ENCODE measurements at places on chromosomes 2 and 18.

- DNase-seq = no peak
These were observed 8.0 kb downstream of the TEX261 start for GRCh38 chr2:70986499-70987189.

GRCh38 chr2:46335391-46336282 is 38.4 kb downstream of the EPAS1 start:
- DNase-seq = peak; percentile 83

GRCh38 chr18:39434223-39434920 is 1868.8 kb upstream of the CELF4 start:
- DNase-seq = peak; percentile 59

DNA sequence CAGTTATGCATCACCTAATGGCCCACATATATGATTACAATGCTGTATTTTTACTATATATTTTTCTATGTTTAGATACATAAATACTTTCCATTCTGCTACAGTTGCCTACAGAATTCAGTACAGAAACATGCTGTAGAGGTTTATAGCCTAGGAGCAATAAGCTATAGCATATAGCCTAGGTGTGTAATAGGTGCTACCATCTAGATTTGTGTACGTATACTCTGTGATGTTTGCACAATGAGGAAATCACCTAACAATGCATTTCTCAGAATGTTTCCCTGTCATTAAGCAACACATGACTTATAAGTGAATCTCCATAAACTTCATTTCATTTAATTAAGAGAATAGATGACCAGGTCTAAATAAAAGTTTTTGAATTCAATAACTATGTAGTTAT is 43.5 kb downstream of the SLC38A11 start:
- DNase-seq = no peak

GRCh38 chr2:167508709-167509108 is 620.4 kb downstream of the XIRP2 start:
- no peak for DNase-seq

GRCh38 chr2:84940831-84941412 is 30.0 kb upstream of the KCMF1 start:
- no peak for DNase-seq

GRCh38 chr2:134718817-134719814 is at the start of gene TMEM163:
TSS of gene TMEM163 (minus strand) at chr2:134719000.
- DNase-seq = no peak

GRCh38 chr2:160006475-160006874 is 55.9 kb downstream of the PLA2R1 start:
- no peak for DNase-seq

GRCh38 chr2:241188361-241189092 is at the start of gene ANO7:
TSS of gene ANO7 (plus strand) at chr2:241188677. CDS start at chr2:241190064, 1,387 bp downstream.
- no peak for DNase-seq

DNA sequence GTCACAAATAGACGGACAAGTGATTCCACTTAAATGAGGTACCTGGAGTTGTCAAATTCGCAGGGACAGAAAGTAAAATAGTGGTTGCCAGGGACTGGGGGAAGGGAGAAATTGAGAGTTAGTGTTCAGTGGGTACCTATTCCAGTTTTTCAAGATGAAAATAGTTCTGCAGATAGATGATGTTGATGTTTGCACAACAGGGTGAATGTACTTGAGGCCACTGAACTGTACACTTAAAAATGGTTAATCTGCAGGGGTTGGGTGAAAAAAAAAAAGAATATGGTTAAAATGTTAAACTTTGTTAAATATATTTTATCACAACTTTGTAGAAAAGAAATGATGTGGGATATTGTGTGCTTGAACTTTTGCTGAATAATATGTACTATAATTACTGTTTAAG is 102.3 kb downstream of the NCK2 start:
- DNase-seq = no peak

- DNase-seq = no peak
These were observed 4.6 kb downstream of the RPS27A start for GRCh38 chr2:55236992-55237543.

DNA sequence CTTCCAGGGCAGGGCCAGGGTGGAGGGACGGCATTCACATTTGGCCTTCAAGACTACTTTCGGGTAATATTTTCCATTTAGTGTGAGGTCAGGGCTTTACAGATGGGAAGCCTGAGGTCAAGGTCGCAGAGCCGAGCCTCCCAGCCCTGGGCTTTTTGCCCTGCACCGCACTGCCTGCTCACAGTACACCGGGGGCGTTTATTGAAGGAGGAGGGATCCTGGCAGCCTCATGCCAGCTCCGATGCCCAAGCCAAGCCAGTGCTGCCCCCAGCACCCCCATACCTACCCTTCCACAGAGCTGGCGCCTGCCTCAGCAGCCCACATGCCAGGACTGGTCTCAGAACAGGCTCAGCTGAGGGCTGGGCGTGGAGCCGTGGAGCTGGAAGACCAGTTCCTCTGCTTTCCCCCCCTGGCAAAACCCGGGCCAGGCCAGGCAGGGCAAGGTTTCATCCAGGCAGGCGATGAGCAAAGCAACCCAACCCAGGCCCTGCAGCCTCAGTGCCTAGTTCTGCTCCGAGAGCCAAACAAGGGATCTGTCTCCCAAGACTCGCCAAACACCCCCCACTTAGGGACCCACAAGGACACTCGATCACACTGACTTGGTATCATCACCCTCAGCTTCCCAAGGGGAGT is 11.9 kb downstream of the SDC1 start:
- DNase-seq = no peak

DNA sequence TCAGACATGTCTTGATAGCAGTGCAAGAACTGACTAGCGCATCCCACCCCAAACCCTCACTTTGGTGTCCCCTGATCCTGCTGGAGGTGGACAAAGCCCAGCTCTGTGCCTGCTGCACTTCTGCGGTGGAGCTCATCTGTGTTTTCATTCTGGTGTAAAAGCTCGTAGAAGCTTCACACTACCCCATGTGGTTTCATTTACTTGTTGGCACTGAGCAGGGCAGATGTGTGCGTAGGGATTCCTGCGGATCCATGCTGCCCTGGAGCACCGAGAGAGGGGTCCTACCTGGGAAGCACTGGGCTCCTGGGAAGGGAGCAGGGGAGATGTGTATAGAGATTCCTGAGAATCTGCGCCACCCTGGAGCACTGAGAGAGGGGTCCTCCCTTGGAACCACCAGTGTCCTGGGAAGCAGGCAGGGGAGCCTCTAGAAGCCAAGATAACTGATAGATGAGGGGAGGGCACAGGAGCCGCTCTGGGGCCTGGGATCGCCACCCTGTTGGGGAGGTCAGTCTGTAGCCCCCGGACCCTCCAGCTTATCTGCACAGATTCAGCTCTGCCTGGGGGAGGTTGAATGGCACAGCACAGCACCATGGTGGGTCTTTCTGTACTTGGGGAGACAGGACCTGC is 106.9 kb upstream of the OTOS start:
- DNase-seq = peak; percentile 65

DNA sequence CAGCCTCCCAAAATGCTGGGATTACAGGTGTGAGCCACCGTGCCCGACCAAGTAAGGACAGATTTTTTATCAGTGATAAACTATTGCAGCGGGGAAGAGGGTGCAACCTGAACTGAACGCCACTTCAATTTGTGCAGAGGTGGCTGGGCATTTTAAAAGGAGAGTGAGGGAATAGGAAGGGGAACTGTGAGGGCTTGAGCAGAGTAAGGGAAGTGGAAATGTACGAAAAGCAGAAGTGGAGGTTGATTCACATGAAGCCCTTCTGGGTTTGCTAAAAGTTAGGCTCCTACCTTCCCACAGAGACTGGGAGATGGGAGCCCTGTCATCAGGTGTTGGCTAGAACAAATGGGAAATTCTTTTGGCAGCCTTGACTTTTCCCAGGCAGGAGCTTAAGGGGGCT is 6.1 kb downstream of the STK11IP start:
- DNase-seq = no peak

DNA sequence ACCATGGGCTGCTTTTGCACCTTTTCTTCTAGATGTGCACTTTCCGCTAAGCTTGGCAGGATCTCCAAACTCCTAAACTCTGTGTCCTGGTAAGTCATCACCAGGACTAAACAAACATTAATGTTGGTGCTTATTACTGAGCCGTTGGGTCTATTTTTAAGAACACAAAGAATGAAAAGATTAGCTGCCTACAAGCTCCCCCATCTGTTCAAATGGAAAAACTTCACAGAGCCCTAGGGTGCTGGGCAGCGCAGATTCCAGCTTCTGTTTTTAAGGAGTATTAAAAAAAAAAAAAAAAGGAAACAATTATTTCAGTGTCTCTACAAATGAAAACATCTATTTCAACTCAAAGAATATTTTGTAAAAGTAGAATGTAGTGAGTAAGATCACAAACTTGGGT is 97.8 kb upstream of the AQP4 start:
- DNase-seq = no peak

DNA sequence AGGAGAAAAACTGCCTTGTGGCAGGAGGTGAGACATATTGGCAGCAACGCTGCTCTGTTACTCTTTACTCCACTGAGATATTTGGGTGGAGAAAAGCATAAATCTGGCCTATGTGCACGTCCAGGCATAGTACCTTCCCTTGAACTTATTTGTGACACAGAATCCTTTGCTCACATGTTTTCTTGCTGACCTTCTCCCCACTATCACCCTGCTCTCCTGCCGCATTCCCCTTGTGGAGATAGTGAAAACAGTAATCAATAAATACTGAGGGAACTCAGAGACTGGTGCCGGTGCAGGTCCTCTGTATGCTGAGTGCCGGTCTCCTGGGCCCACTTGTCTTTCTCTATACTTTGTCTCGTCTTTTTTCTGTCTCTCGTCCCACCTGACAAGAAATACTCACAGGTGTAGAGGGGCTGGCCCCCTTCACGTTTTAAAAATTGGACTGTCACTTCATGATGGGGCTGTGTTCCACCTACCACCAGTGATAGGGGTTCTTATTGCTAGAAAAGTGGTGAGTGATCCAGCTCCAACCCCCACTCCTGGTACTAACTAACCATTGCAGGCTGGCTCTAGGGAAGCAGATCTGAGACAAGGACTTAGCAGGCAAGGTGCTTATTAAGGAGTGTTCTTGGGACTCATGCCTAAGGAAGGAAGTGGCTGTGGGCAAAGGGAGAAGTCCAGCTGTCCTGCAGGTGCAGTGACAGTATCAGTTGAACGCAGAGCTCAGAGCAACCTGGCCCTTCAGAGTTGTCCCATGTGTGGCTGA is 51.7 kb downstream of the LONRF2 start:
- no peak for DNase-seq

DNA sequence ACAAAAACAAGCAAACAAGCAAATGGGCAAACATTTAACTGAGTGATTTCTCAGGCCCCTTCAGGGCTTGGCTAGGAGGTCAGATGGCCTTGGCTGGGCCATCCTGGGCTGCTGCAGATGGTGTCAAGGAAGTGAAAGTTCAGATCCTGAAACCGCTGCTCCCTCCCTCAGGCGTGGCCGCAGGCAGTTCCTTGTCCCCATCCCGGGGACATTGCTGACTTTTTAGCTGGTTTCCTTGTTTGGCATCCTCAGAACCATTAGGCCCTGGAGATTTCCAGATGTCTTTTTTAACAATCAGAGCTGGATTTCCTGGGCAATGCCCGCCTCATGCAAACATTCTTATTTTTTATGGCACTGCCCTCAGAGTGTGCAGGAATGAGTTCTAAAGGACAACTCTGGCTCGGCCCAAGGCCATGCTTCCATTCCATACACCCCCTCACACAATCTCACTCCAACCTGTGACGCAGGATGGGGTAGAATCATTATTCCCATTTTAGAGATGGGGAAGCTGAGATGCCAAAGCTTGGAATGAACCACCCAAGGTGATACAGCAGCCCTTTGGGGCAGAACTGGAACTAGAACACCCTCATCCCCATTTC is 86.1 kb upstream of the ZCCHC2 start:
- DNase-seq = no peak

DNA sequence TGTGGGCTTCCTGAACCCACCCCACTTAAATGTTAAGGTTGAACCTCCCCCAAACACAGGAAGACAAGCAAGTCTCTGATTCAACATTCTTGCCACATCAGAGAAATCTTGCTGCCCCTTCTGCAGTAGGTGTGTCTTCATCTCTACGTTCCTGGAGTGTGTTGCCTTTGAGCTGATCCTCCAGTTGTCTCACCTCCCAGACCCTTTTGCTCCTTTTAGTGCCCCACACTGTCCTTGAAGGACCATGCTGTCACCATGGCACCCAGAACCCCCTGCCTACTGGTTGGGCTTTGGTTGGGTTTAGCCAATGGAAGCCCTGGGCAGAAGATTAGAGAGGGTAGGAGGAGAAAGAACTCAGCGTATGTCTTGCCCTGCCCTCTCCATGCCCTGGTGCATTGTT is 10.7 kb downstream of the CAB39 start:
- no peak for DNase-seq

GRCh38 chr2:144227427-144228105 is 292.4 kb downstream of the ZEB2 start:
- no peak for DNase-seq

All from AG10803 (cell line).